ENCODE measurements at places on chromosomes 3 and 15.

GRCh38 chr3:184275961-184276910 lies at the start of gene ECE2:
Gene ECE2 (plus strand): TSS chr3:184276022. CDS start chr3:184276154, 132 bp downstream.
- no peak for DNase-seq

DNA sequence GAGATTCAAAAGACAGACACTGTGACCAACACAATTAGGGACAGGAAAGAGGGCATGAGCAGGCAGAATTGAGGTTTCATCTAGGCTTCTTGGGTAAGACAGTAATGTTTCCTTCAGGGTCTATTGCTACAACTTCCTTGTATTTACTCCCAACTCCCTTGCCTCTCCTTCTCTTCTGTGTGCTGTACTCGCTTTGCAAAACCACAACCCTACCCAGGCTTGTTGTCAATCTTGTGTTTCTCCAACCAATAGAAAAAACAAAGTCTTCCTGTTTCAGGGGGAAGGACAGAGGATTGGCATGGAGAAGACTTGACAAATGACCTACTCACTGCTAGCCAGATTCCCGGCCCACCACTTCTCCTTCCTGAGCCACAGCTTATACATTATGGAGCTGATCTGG lies 36.3 kb upstream of the MASP1 start:
- no peak for DNase-seq

GRCh38 chr3:99066863-99067262 lies 165.4 kb upstream of the DCBLD2 start:
- no peak for DNase-seq

DNA sequence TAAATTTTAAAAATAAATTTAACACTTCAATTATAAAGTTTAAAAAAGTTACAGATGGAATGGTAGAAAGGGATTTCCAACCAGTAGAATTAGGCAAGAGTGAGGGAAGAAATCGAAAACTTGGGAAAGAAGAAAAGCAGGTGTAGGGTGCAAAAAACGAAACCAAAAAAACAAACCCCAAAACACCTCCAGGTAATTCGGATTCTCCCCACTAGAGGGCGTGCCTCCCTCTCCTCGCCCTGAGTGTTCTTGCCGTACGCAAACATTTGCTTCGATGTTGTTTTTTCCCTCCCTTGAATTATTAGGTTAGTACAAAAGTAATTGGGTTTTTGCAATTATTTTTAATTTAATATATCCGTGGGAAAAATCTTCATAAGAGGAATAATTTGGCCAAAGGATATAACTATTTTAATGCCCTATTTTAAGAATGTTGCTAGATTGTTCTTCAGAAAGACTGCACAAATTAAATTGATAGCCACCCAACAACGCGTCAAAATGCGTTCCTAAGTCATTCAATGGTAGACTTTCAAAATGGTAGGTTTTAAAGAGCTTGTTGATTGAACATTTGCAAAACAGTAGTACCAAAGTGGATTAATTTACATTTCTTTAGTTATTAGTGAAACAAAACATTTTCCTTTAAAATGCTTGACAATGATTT lies 63.7 kb downstream of the SLC30A4 start:
- peak; percentile 6 for DNase-seq

- no peak for DNase-seq
Measured at GRCh38 chr3:12730506-12731242, 28.4 kb downstream of the TMEM40 start.

DNA sequence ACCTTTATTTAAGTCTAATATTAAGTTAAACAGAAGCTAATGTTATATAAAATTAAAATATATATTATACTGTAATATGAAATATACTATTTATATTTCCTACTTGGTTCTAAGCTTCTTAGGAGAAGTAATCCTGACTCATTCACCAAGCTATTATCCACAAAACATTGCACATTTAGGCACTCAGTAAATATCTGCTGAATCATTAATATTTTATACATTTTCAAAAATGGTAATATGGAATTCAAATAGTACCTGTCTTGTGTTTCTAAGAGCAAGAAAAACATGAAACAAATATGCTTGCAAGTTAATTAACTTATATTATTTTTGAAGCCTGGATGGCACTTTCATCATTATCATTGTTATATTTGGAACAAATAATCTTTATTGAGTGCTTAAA lies 153.0 kb upstream of the CNTN4 start:
- no peak for DNase-seq

- no peak for DNase-seq
Measured at GRCh38 chr15:69530991-69531664, 78.5 kb downstream of the RPLP1 start.

GRCh38 chr3:111776827-111777483 lies 82.1 kb upstream of the PHLDB2 start:
- DNase-seq = no peak

GRCh38 chr3:182937293-182938051 lies 42.9 kb downstream of the DCUN1D1 start:
- DNase-seq = no peak

DNA sequence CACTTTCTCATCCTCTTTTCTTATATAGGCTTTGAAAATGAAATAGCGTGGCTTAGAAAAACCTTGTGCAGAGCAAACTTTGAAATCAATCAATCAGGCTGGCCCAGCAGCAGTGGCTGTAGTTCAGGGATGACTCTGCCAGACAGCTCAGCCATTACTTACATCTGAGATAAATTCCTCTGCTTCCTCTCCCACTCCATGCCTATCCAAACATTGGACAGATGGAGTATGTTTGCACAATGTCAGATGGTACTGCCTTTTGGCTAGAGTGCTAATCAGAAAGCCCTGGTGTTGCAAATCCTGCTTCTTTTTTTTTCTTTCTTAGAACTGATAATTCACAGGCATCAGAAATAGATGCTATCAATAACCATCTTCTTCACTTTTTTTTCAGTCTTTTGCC lies 1065.1 kb downstream of the AGBL1 start:
- DNase-seq = no peak

GRCh38 chr15:69957175-69957574 lies 140.5 kb downstream of the TLE3 start:
- no peak for DNase-seq

GRCh38 chr3:57974796-57975388 lies 33.3 kb upstream of the FLNB start:
- DNase-seq = no peak

GRCh38 chr3:21936207-21936606 lies 185.2 kb upstream of the ZNF385D start:
- no peak for DNase-seq

DNA sequence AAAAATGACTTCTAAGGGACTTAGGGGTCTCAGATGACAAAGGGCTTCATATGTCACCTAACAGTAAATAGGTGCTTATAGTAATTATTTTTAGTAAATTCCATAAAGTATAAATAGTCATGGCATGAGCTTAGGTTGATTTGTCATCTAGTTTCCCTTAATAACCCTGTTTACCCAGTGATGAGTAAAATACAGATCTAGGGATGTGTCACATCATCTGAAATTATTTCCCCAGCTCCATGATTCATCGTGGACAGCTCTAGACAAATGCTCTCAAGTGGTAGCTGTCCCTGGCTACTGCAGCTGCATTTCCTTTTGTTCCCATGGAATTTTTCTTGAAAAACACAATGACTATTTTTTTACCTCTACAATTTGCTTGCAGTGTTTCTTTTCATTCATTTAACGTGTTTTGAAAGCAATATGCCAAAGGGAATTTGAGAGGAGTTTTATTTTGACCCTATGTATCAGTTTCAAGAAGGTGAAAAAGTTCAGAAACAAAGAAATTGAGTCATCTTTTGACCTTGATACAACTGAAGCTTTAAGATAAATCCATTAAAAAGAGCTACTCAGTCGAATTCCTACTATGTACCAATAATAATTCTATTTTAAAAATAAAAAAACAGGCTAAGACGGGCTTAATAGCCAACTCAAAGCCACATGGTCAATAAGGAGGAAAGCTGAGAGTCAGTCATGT lies 241.6 kb downstream of the KCNMB2 start:
- DNase-seq = peak; percentile 6

GRCh38 chr15:73578026-73578425 lies 55.2 kb downstream of the NPTN start:
- no peak for DNase-seq

GRCh38 chr3:147380977-147381376 lies 25.4 kb downstream of the ZIC4 start:
- DNase-seq = no peak

DNA sequence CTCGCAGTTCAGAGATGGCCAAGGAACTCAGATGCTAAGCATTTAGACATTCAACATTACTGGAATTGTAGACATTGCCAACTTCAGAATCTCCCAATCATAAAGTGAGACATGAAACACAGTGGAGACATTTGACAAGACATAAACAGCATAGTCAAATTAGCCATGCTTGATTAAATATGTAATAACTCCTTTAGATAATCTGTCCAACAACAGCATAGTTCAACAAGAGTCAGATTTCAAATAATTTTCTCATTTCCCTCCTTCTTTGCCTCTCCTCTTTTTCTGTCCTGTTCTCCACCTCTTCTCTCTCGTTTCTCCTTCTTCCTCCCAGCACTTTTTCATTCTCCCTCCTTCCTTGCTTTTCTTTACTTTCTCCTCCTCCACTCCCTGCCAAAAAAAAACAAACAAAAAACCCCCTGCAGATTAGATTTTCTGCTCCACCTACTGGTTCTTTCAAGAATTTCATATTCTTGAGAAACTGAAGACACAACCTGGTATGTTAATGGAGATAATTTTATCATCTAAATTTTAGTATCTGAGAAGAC lies 20.2 kb downstream of the CPOX start:
- peak; percentile 1 for DNase-seq

DNA sequence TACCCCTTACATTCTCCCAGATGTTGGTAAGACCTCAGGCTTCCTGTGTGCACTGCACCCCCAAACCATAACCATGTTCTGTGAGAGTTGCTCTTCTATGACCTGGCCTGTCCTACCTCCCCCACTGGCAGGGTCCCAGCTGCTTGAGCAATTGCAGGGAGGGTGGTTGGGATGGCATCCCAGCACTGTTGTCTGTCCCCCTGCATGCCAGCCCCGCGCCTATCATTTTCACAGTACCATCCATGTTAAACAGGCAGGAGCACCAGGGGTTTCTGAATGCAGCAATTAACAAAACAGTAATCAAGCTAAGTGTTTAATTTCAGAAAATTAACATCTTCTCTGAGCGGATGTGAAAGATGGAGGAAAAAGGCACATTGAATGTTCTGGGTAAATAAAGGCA lies 345.5 kb downstream of the EPHB1 start:
- peak; percentile 54 for DNase-seq

DNA sequence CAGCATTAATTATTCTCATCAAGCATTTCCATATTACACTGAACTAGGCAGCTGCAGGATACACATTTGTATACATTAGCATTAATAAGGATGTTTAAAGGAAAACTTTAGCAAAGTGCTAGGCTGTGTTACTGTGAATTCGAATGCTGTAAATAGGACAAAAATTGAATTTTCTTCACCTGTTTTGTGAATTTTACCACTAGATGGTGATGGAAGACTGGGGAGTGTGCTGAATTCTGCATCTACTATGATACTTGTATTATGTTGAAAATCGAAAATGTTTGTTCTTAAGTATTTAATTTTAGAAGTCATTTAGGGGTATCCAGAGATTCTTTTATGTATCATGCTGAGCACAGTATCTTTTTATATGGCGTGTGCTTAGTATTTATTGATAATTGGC lies 12.3 kb upstream of the P2RY14 start:
- DNase-seq = no peak

DNA sequence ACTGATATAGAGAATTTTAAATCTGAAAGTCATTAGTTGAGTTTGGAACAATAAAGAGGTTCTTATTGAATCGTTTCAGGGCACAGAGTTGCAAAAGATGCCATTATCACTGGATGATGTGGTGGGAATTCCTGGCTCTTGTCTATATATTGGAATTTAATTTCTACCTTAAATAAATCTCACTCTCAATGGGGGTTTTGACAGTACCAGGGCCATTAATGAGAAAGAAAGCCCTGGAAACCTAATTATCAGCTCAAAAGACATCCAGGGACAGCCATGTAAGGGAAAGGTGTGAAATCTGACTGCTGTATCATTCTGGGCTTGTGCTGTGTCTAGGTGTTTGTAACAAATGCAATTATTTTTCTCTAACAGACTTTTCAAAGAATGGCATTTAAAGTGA lies 285.7 kb downstream of the TBL1XR1 start:
- DNase-seq = no peak

DNA sequence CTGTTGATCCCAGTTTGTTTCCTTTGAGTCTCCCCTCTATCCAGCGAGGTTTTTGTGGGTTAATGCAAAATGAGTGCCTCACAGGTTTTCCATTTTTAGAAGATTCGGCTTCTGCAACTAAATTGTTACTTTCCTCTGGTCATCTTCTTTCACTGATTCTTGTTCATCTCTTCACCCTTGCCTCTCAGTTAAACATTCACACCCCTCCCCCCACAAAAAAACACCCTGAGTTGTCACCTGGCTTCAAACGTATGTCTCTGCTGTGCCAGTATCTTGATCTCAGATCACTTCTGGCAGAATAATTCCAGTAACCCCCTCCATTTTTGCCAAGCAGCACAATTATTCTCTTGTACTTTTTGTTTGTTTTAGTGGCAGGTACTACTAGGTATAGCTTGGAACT lies 12.3 kb upstream of the CLDN16 start:
- DNase-seq = no peak

GRCh38 chr15:47334805-47335535 lies 382.3 kb upstream of the SEMA6D start:
- no peak for DNase-seq

GRCh38 chr3:171994646-171995428 lies 44.5 kb upstream of the FNDC3B start:
- no peak for DNase-seq

- DNase-seq = no peak
Measured at GRCh38 chr3:180959691-180960090, 29.8 kb downstream of the DNAJC19 start.

DNA sequence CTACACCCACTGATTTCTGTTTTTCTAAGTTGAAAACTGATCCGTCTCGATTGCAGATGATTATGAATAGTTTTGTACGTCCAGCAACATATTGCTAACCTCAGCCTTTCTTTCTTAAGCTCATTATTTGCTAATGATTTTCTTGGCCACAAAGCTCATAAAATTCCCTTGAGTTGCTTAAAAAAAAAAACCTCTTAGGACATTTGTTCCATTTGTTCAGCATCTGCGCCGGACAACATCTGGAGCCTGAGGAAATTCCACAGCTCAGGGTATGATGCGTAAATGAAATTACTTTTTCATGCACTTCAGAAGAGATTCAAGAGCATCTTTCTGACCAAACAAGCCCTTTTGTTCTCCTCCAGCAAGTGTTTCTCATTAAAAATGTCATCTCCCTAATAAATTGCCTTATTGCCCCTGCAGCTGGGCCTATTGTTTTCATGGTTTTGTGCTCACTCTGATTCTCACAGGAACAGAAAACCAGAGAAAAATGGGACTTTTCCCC lies 249.1 kb upstream of the MCTP2 start:
- no peak for DNase-seq

GRCh38 chr15:99734575-99734974 lies 1.3 kb upstream of the LYSMD4 start:
- DNase-seq = no peak

- no peak for DNase-seq
Measured at GRCh38 chr3:177595530-177596188, 398.4 kb upstream of the TBL1XR1 start.

Measured in COR-L47 (cell line).